ENCODE measurements at places on chromosomes 2 and 18.

GRCh38 chr18:62566818-62567217, 44.0 kb downstream of the ZCCHC2 start:
- no peak for DNase-seq

GRCh38 chr2:108986916-108987510, 2.0 kb downstream of the EDAR start:
- DNase-seq: peak; percentile 16

- DNase-seq: no peak
Measured at GRCh38 chr2:192122141-192122540, 72.6 kb downstream of the TMEFF2 start.

DNA sequence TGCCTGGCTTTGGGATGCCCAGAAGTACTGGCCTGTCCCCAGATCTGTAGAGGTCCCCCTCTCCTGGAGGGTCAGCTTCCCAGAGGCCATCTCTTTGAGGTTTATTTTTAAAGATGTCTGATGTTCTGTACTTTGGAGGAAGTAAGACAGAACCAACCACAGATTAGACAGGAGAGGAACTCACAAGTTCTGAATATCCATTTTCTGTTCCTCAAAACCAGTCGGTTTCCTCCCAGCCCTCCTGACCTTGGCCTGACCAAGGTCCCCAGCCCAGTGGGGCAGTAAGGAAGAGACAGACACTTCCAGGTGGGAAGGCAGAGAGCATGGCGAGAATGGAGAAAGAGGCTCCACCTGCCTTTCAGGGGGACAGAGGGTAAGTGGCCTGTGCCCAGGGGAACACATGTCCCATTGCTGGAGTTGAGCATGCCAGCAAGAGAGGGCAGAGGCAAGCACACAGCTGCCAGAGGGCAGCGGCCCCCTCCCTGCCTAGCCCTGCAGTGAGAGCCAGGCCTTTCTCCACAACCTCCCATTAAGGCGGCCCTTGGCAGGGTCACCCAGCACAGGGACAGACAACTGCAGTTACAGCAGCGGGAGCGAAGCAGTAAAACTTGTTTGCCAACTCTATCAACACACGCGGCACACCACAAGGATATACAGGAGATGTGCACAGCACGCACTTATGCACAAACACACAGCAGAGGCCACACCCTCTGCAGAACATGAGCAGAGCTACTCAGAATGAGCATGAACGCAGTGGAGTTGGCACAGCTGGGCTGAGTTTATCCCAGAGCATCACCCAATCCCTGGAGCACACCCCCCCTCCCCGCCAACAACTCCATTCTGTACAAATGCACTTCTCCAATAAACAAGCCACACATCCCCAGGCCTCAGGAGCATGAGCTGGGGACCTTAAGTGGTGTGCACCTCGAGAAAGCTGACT, 18.5 kb upstream of the SEMA4C start:
- no peak for DNase-seq

DNA sequence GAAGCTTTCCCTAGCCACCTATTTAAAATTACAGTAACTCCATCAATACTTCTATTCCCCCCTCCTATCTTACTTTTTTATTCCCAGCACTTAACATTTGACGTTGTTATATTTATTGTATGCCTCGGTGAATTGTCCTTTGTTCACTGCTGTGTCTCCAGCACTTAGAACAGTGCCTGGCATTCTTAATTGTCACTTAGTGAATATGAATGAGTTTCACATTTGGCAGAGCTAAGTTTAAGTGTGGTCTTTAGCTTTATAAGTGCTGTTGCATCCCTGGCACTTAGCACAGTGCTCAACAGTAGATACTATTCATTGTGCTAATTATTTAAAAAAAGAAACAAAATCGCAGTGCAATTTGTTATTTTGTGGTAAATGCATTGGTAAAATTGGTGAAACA, 1.7 kb downstream of the RMP24 start:
- DNase-seq: no peak

DNA sequence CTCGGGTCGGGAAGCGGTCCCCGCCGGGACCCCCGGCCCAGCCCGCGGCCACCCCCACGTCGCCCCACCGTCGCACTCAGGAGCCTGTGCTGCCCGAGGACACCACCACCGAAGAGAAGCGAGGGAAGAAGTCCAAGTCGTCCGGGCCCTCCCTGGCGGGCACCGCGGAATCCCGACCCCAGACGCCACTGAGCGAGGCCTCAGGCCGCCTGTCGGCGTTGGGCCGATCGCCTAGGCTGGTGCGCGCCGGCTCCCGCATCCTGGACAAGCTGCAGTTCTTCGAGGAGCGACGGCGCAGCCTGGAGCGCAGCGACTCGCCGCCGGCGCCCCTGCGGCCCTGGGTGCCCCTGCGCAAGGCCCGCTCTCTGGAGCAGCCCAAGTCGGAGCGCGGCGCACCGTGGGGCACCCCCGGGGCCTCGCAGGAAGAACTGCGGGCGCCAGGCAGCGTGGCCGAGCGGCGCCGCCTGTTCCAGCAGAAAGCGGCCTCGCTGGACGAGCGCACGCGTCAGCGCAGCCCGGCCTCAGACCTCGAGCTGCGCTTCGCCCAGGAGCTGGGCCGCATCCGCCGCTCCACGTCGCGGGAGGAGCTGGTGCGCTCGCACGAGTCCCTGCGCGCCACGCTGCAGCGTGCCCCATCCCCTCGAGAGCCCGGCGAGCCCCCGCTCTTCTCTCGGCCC, 13.6 kb downstream of the SPEG start:
- DNase-seq: no peak

DNA sequence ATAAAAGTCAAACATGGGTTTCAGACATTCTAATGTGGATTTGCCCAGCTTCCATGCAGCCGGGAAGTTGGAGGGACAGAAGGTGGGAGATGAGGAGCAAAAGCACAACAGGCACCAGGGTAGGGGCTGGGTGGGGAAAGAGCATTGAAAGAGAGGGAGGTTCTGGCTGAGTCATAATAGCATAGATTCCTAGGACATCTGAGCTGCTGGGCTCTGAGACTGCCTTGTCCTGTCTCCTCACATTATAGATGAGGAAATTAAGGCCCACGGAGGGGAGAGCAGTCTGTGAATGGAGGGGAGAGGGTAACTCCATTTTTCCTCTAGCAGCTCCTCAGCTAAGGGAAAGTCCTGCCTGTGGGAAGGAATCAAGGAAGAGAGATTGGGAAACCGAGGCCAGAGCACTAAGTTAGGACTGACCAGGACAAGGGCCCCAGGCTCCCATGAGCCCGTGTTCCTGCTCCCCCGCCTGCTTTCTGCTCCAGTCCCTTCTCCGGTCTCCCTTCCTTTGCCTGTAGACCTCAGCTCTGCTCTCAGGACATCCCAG, 26.2 kb downstream of the SH2D6 start:
- DNase-seq: no peak

- no peak for DNase-seq
Measured at GRCh38 chr2:44807201-44808025, 134.1 kb upstream of the SIX3 start.

DNA sequence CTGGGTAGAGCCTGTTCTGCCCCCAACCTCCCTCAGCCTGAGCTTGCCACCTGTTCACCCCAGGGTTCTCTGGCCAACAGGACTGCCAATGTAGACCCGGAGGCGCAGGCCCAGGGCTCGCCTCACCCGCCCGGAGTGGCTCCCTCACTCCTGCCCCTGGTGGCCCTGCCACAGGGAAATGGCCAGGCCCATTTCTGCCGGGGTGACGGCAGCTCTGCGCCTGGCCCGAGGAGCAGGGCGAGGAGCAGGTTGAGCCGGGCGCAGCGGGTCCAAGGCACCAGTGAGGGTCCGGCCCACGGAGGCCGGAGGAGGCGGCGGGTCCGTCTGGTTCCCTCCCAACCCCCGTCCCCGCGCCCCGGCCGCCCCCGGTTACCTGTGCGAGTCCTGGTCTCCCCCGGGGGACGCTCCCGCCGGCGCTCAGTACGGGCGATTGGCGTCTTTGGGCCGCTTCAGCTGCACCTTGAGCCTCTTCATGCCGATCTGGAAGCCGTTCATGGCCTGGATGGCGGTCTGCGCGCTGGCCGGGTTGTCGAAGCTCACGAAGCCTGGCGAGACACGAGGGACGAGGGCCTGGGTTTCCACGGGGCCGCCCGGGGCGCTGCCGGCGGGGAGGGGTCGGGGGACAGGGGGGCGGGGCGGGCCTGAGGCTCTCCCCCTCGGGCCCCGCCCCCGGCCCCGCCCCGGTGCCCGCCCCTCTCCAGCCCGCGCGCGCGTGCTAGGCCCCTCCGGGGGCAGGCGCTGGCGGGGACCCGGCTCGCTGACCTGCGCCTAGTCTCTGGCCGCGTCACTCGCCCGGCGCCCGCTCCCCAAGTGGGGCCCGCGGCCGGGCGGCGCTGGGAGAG, 312.0 kb downstream of the CELF4 start:
- DNase-seq: no peak

DNA sequence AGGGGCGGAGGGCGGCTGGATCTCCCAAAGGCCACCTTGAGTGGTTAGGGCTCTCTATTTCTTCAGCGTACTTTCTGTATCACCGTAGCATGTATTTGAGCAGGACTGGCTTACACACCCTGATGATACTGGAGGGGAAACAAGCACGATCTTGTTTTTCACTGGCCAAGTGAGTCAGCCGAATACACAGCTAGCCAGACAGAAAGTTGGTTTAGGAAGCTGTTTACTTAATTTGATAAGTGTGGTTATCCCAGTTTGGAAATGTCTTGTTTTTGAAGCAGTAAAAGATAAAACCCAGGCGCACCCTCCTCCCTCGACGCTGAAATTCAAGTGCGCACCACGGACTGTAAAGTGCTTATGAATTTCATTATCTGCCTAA, 582 bp downstream of the RIOK3 start:
- DNase-seq: no peak

- DNase-seq: no peak
Measured at GRCh38 chr2:137968477-137969417, 4.5 kb downstream of the HNMT start.

GRCh38 chr2:33108483-33109443, 162.0 kb downstream of the LTBP1 start:
- no peak for DNase-seq

- no peak for DNase-seq
Measured at GRCh38 chr18:31105733-31106132, 3.5 kb upstream of the DSC2 start.

DNA sequence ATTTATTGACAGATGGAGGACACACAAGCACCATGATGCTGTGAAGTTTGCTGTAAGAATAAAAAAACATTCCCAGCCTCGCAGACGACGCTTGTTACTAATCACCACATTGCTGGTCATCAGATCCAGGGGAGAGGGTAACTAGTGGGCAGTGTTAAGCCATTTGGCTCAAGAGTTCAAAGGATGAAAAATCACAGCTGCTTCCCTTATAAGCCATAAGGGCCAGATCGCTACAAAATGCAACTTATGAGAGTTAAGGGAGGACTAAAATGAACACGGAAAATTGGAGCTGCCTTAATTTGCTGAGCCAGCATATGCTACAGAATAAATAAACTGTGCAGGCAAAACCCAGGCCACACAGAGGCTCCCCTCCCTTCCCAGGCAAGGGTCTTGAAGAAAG, 522.6 kb downstream of the TDRD15 start:
- no peak for DNase-seq

DNA sequence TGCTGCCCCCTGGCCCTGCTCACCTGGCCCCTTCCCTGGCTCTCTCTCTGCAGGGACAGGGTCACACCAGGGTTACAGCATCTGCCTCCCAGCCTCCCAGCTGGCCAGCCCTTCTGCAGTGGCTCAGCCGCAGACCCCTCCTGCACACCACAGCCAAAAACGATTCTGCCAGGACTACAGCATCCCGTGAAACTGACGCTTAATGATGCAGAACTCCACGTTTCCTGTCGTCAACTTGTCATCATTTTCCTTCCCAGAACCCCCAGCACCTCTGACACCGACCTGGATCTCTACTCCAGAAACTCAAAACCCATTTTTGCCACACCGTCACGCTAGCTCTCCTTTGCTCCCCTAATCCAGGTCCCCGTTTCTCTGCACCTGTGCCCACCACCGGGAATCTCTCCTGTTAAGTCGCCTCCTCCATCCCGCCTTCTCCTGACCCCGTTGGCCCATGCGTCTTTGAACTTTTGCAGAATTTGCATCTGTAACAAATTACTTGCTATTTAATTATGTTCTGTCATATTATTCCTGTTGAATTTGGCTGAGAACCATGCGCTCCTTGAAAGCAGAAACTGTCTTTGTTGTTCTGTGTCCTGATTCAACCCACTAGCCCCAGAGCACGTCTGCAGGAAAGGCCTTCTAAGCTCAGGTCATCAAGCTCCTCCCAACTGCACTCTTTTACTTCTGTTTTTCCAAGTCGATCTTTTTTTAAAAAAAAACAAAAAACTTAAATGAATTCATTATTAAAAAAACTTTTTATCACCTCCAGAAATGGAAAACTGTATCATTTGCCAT, 173.2 kb upstream of the COPS8 start:
- DNase-seq: no peak

DNA sequence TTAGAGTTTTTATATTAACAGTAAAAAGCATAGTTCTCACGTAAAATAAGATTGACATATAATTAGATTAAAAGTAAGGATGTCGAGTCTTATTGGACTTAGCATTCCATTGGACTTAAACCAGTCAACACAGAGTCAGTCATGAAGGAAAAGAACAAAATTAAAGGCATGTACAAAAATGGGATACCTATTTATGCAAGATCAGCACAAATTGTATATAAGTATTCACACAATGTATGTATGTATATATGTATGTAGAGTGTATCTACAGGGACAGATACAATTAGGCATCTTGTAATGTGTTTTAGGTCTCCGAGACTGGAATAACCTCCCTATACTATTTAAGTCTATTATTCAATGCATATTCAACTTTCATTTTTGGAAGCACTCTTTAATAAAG, 419.1 kb downstream of the PARD3B start:
- DNase-seq: no peak

DNA sequence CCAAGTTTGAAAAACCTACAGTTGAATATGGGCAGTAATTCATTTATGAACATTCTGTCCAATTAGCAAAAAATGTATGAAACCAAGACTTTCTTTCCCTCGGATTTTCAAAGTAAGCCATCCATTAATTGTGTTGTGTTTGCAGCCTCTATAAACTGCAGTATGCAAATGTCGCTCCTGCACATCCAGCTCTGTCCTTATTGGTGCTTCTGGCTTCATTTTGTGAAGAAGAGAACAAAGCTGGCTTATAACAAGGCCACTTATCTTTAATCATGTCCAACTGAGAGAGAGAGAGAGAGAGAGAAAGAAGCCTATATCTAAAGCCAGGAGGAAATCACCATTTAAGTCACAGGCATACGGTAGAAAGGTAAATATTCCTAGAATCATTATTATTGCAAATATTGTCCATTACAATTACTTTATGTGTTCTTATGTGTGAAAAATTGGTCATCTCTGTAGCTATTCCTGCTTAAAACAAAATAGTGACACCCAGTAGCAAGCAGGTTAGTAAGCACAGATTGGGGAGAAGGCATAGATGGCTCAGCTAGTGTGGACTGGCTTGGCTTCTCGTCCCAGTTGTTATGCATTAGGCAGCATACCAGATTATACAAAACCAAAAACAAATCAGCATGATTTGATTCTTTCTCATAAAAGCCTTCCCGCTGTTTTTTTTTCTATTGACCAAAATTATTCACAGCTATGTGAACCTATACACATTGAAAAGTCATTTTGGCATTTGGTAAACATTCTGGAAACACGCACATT, 726.4 kb upstream of the SOX11 start:
- DNase-seq: no peak

DNA sequence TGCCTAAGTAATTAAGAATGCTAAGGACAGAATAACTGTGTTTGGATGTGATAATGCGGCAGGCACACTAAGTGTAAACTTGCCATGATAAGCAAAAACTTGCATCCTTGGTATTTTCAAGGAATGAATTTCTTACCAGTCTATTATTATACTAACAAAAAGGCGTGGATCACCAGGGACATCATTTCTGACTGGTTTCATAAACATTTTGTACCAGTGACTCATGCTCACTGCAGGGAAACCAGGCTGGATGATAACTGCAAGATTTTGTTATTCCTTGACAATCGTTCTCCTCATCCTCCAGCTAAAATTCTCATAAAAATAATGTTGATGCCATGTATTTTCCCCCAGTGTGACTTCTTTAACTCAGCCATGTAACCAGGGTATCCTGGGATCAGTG, 289.5 kb downstream of the CDCA7 start:
- DNase-seq: no peak
